ENCODE measurements at places on chromosomes 4 and X.

DNA sequence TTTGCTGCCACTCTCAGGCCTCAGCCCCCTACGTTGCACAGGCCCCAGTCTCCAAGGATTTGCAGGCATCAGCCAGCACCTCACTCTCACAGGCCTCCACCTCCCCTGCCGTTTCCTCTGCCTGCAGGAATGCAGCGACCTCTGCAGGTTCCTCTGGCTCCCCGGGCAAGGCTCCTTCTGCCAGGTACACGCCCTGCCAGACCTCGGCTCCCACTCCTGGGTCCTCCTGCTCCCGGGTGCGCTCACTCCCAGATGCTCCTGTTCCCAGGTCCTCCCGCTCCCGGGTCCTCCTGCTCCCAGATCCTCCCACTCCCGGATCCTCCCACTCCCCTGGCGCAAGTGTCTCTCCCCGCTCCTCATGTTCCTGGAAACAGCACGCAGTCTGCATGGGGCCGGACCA lies 144.4 kb upstream of the RADX start:
- DNase-seq, result no peak

GRCh38 chr4:87718217-87718835 lies 68.2 kb downstream of the DMP1 start:
- DNase-seq, result no peak

DNA sequence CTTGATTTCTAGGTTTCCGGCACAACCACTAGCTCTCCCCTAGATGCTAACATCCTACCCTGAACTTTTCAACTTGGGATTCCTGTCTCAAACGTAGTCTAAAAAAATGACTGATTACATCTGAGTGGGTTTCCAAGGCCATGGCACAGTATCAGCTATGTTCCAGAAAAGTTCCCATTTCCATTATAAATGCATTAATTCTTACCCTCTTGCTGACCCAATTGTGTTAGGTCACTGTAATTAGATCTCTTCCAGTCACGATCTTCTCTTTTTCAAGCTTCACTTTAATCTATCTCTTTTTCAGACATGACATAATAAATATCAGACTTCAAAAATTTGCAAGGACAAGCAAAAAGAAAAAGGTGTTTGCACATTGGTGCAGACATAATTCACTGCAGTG lies 50.6 kb upstream of the PDE5A start:
- no peak for DNase-seq

DNA sequence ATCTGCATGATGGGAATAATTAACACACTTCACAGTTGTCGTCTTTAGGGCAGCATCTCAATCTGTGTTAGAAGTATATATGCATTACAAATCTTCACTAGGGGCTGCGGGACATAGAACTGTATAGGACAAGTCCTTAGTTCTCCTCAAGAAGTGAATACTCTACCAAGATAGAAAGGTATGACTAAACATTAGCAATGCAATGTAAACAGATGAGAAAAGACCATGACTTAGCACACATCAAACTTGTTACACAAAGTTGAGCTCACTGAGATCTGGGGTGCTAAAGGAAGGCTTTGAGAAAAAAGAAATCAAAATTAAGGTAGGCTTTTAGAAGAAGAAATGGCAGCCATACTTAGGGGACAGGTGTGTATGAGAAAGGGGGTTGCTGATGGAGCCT lies 182.1 kb upstream of the MAP3K15 start:
- no peak for DNase-seq

- no peak for DNase-seq
Observed at GRCh38 chr4:75071317-75071716, 138.4 kb downstream of the PARM1 start.

GRCh38 chr4:176011529-176011928 lies 54.1 kb upstream of the WDR17 start:
- DNase-seq, result no peak

GRCh38 chr4:79638735-79639134 lies 230.7 kb upstream of the GK2 start:
- no peak for DNase-seq

DNA sequence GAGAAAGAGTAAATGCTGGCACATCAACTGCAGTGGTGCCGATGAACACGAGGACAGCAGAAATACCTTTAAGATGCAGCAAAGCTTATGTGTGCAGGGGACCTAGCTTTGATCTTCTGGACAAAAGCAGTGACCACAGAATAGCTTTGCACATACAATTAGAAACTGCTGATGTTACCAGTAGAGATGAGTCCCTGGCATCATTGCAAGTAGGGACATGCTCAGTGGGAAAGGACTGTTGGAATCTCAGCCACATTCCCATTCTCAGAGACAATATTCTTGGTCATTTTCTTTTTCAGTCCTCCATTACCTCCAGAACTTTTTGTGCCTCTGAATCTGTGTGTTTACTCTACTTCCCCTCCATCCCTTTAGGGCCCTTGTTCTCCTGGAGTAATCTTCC lies 16.9 kb upstream of the PDLIM3 start:
- DNase-seq, result no peak

GRCh38 chrX:8179656-8180055 lies 8.6 kb upstream of the VCX2 start:
- DNase-seq, result no peak

DNA sequence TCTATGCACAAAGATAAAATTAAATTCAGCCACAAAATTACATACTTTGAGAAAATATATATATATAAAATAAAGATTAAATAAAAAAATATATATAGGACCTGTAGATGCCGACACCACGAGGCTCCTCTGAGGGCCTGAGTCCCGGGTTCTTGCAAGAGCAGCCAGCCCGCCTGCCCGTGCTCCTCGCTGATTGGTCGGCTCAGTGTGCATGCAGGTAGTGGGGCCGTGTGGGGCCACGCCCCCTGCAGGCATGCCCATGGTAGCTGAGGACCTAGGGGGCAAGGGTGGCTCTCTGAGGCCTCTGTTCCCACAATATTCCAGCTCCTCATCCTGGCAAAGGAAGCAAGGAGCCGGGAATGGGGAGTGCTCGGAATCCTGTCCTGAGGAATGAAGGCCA lies 80.5 kb upstream of the AMELX start:
- no peak for DNase-seq

DNA sequence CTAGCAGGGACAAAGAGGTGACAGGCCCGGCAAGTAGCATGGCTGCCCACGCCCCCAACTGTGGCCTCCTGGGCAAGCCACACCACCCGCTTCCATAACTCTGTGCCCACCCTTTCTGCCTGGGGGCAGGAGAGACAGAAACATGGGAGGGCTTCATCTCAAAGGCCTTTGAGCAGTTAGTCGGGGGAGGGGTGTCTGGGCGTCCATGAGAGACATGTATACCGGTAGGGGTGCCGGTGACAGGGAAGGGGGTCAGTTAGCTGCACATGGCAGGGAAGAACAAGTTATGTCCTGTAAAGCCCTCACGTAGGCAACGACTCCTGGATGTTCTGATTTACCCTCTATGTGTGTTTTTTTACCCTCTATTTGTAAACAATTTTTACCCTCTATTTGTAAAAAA lies 9.3 kb downstream of the PDZD4 start:
- DNase-seq, result no peak

- no peak for DNase-seq
Observed at GRCh38 chr4:169183581-169183980, 87.2 kb downstream of the SH3RF1 start.

- no peak for DNase-seq
Observed at GRCh38 chr4:147029296-147029695, 83.6 kb upstream of the TTC29 start.

DNA sequence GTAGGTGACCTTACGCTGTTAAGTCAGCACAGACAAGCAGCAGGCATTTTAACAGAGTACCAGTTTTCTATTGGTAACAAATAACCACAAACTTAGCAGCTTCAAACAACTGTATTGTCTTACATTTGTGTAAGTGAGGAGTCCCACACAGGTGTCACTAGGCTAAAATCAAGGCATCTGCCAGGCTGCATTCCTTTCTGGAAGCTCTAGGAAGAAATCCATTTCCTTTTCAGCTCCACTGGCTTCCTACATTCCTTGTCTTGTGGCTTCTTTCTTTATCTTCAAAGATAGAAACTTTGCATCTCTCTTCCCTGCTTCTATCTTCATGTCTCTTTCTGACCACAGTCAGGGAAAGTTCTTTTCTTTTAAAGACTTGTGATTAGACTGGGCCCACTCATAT lies 139.9 kb downstream of the TMEM144 start:
- DNase-seq, result no peak
